Fibroblast of skin of left quadriceps (primary cell): ENCODE measurements at places on chromosomes 1 and 21.

DNA sequence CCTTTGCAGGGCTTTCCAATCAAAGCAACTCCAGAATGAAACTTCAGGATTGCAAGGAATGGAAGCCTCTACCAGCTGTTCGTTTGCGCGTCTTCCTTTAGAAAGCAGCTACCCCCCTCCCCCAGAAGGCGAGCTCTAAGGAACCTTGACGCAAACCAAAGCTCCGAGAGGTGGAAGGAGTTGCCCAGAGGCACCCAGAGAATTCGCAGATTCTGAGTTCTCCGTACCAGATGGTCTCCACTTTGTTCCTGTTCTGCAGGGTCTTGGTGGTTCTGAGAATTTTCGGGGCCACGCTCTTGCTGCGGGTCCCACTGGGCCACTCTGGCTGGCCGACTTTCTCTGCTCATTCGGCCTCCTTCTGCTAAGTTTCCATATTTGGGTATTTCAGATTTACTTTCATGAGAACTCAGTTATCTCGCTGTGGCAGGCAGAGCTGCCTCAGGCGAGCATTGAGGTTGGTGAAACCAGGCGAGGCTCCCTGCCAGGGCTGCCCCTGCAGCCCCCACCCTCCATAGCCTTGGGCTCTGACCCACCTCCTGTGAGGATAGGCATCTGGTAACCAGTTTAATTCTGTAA, 801 bp downstream of the TRAF5 start:
- no peak for DNase-seq

DNA sequence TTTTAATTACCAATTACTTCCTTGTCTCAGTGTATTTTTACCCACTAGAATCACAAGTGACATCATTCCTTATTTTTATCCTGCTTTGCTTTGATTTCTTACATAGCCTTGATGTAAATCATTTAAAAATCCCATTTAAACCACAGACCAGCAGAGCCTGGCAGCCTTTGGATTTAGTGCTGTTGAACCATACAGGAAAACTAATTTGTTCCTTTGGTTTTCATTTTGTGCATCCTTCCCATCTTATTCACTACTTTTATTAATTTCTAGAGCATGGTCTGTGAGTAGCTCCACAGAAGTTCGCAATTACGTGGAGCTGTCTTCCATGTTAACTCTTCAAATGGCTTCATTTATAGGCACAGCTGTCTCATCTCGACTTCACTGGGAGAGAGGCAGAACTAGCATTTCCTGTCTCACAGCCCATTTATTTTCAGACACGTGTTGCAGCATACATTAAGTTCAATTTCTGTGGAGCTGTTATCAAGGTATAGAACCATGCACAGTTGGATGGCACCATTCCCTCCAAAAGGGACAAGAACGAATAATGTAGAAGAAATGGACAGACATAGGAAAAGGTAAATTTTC, 235.3 kb downstream of the MRPL39 start:
- DNase-seq = no peak

DNA sequence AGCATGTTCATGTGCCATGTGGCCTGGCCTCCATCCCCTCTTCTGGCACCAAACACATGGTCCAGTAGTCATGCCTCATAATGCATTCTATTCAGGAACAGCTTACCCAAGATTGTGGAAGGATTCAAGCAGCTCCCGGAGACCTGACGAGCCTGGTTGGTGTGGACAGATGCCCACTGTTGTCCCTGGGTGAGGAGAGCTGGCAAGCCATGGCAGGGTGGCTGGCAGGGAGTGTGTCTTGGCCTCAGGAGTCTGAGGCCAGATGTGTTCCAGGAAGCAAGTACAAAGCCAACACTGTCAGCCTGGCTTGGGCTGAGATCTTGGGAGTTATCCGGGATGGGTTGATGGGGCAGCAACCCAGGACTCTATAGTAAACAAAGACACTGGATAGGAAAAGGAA, 7.3 kb upstream of the FABP3 start:
- DNase-seq = no peak

GRCh38 chr21:30434033-30434631, 4.1 kb downstream of the KRTAP13-4 start:
- no peak for DNase-seq

- DNase-seq = peak; percentile 25
Observed at GRCh38 chr1:22105611-22106207, 37.2 kb downstream of the WNT4 start.

DNA sequence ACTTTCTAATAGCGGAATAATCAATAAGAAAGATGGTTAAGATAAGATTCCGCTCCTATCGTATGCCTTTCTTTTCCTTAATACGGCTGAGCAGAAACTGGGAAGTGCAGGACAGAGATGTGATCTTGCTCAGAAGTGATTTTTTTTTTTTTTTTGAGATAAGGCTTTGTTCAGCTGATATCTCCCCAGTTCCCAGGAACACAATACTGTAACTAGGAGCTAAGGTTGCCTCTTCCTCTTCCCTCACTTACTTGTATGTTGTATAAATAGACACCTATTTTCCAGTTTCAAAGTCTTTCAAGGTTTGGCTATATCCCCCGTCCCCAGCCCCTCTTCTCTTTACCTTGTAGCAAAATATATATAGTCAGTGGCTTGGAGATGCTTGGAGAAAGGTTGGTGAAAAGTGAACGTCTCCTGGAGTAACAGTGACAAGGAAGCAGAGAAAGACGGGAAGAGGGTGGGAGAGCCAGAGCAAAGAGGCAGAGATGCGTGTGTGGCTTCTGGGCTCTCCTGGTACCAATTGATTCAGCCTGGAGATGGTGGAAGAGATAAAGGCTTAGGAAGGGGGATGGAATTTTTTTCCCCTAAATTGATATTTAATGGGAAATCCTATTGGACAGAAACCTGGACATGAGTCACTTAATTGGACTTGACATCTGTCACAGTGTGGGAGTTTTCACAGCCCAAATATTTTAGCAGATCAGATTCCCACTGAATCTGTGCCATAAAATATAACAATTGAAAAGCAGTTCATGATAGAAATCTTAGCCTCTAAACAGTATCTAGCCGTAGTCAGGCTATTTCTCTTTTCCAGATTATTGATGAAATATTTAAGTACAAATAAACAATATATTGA, at the start of gene NHLH2:
Gene NHLH2 (minus strand): TSS at position 522 of the 856 bp plus-strand sequence. CDS start 2,754 bp downstream, outside the sequence.
- no peak for DNase-seq

DNA sequence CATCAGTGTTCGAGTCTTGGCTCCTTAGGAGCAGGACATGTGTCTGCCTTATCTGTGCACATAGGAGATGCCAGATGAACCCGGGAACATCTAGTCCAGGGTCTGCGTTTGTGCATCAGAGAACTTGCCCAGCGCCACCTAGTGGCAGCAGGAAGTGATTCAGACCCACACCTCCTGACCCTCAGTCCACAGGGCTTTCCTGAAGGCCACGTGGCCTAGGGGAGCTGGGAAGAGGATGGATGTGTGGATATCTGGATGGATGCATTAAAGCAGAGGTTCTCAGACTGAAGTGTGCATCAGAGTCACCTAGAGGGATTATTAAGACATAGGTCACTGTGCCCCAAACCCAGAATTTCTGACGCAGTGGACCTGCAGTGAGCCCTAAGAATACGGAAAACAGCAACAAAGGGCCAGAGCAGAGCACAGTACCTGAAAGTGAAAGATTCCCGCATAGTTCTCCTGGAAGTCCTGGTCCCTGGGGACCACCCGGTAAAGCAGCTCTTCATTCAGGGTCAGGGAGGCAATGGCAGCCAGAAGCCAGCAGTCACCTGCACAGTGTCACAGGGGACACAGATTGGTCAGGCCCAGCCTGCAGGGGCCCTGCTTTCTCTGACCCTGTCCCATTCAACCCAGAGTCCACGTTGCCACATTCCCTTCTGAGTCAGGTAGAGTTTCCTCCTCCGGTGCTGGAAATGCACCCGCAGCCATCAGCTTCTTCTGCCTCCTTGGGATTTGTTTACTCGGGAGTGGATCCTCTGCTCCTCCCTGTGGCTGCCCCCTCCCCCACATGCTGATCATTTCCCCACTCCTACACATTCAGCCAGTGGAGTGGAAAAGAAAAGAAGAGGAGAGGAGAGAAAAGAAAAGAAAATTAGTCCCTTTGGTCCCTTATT, 37.0 kb downstream of the CAPN8 start:
- no peak for DNase-seq

- no peak for DNase-seq
Observed at GRCh38 chr1:244456586-244456985, 4.5 kb upstream of the CATSPERE start.

DNA sequence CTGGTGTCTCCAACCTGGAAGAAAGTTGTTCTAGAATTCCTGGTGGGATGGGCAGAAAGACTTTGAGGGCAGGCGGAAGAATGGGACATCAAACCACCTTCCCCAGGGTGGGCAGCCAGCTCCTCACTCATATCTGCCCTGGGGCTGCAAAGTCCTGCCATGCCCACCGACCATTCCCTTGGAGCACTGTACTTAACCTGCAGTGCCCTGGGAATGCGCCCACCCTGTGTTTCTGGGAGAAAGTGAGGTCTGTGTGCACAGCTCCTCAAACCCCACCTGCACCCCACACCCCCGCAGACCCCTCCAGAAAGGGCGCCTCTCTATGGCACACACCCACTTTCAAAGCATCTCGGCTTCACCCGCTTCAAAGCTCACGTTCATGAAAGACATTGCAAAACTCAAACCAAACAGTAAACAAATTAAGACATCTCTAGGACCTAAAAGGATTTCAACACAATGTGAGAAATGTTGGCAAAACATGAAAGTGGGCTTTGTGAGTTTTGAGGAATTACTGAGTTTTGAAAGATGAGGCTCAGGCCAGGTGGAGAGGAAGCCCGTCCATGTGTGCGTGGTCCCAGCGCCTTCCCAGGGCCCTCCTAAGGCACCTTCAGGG, 25.1 kb downstream of the KRTAP10-1 start:
- no peak for DNase-seq

GRCh38 chr1:174788981-174789380, 210.8 kb upstream of the CACYBP start:
- peak; percentile 76 for DNase-seq

DNA sequence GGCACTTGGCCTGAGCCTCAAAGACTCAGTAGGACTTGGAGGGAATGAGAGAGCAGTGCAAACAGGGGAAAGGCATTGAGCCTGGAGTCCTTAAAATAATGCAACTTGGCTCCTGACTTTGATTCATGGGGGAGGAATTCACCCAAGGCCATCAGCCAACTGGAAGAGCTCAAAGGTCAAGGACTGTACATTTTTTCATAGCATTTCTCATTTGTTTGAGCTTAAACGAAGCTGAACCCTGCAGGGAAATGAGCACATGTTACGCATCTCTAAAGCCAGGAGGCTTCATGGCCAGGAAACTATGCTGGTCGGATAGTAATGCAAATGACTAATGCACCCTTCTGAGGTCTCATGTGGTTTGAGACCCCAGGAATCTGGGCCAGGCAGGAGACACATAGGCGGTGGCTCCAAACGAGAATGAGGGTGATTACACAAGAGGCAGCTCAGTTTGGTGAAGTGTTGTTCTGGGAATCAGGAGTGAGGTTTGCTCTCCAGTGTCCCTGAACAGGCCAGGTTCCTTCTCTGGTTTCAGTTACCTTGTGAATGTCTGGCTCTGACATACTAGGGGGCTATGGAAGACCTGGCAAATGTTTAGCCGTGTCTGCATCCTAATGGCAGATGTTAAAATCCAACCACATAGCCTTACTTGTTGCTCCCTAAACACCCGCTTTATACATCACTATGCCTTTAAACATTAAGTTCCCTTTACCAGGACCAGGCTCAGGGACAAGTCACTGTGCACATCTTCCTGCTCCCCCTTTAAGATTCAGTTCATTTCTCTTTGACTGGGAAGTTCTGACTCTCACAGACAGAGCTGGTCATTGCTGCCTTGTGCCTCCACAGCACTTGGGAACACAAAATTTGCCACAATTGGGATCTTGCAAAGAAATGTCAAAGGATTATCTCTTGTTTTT, 503.9 kb upstream of the USP24 start:
- peak; percentile 100 for DNase-seq

GRCh38 chr1:119840745-119841144, 29.5 kb upstream of the REG4 start:
- DNase-seq = no peak

- no peak for DNase-seq
Observed at GRCh38 chr1:26677306-26678115, 18.3 kb upstream of the ARID1A start.

DNA sequence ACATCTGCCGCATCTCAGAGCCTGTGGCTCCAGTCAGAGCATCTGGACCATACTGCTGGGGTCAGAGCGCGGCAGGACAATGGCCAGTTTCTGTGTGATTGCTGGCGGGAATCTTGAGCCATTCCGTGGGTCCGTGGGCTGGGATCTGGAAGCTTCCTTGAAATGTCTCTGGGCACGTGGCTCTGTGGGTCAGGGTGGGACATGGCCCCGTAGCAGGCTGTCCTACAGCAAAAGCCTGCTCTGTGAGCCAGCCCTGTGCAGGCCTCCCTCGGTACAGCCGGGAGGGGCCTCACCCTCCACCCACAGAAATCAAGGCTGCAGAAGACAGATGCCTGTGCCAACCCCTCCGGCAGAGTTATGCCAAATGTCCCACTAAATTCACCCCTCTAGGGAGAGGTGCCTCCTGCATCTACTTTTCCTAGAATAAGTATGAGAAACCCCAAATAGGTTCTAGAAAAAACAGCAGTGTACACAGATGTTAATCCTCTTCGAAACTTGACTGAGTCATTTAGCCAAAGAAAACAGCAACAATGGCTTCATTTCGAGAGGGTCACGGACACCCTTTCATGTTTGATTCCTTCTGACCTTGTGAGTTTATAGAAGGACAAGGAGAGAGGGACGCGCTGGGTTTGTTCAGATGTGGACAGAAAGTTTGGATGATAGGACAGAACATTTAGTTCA, 27.8 kb downstream of the COL18A1 start:
- no peak for DNase-seq

- DNase-seq = peak; percentile 80
Observed at GRCh38 chr1:150567717-150568593, 11.5 kb downstream of the MCL1 start.

DNA sequence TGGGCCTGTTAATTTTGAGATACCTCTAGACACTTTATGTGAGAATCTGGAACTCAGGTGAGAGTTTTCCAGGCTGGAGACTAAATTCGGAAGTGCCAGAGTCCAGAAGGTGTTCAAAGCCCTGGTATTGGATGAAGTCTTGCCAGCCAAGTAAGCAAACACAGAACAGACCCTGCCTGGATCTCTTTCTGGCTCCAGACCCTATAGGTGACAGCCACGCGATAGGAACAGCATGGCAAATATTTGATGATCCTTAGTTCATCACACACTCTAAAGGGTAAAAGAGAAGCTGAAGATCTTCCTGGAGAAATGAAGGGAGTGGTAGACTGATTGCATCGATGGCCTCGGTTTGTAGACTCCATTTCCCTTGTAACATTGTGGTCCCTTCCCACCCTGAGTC, 30.7 kb downstream of the SLC1A7 start:
- no peak for DNase-seq
